CD4-positive, alpha-beta T cell treated with Interleukin-17A for 4 hours (primary cell): ENCODE measurements at places on chromosomes 6 and 20.

DNA sequence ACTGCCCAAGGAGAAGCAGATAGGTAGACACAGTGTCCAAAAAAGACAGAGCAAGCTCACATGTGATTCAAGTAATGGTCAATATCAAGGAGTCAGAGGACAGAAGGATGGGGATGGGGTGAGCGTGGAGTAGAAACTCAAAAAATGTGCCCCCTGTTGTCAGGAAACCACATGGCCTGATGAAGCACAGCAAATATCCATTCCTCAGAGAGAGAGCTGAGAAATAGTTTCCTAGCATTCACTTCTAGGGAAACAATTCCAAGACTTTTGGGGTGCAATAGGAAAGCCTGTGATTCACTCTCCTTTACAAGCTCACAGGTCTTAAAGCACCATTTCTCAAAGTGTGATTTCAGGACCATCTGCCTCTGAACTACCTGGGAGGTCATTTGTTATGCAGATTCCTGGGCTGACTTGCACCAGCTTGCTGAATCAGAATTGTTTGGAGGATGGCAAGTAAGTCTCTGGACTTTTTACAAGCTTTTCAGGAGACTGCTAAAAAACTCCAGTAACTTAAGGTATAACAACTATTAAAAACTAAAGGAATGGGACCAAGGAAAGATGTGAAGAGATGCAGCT, 432.8 kb downstream of the HDGFL1 start:
- DNase-seq, result no peak

GRCh38 chr6:298233-299103, 6.2 kb downstream of the DUSP22 start:
- no peak for DNase-seq

DNA sequence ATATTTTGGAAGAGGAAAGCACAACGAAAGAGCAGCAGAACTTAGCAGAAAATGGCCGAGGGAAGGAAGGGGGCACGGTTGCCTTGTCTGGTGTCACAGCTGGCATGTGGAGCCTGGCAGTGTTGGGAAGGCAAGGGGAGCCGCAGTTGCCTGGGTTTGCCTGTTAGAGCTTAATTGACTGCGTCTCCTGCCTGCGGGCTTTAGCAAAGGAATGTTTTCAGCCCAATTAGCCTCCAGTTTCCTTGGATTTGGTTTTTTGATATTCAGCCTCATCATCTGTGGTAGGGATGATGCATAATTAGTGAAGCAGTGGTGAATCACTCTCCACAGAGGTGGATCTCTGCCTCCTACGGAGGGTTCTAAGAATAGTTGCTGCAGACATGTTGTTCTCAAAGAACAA, 832.6 kb downstream of the QKI start:
- no peak for DNase-seq

- no peak for DNase-seq
These were observed 17.2 kb upstream of the FAM50B start for GRCh38 chr6:3831761-3832530.

GRCh38 chr6:141463237-141463977, 669.3 kb upstream of the GJE1 start:
- no peak for DNase-seq

GRCh38 chr6:137430954-137431353, 63.2 kb downstream of the OLIG3 start:
- no peak for DNase-seq

DNA sequence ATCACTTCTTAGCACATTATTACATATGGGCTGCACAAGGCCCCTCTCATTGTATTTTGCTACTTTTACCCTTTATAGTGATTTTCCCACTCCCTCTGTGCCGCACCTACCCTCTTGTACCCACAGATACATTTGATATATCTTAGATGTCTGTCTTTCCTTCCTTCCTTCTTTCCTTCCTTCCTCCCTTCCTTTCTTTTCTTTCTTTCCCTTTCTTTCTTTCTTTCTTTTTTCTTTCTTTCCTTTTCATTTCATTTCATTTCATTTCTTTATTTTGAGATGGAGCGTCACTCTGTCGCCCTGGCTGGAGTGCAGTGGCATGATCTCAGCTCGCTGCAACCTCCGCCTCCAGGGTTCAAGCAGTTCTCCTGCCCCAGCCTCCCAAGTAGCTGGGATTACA, 12.2 kb downstream of the POLH start:
- no peak for DNase-seq

DNA sequence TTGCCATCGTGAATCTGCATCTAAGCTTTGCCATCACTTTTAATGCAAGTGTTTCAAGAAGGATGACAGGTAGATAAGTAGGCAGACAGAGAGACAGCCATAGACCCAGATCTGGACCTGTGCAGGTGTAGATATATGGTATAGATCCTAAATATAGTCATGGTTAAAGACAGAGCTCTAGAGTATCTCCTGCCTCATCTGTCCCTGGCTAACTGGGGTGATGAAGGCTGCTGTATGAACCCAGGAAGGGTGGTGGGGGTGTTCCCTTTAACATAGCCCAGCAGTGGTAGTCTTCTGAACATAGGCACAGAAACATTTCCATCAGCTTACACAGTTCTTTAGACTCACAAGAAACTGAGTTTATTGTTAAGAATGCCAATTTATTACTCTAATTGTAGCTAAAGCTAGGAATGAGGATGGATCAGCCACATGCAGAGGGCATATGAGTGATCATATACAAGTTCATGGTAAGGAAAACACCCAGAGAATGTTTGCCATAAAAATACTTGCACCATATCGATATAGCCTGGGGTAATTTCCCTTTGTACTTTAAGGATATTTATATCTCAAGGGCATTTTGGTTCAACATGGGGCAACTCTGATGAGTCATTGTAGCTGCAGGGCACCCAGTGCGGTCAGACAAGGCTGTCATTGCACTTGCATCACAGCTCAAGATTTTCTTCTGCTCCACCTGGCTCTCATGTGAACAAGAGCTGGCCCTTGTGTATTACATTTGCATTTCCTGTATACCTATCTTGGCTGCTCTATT, 587.2 kb downstream of the EPM2A start:
- DNase-seq, result no peak

DNA sequence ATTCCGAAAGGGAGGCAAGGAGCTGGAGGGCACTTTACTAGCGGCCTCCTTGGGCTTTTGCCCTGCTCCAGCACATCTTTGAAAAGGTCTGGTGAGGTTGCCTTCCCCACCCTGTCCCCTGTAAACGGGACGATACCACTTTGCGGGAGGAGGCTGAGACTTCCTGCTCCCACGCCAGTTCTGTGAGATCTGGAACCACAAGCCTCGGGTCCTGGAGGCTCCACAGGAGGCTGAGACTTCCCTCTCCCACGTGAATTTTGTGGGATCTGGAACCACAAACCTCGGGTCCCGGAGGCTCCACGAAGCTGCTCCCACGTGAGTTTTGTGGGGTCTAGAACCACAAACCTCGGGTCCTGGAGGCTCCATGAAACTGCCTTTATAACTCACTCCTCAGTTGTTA, 209.3 kb downstream of the DLL1 start:
- DNase-seq, result no peak

DNA sequence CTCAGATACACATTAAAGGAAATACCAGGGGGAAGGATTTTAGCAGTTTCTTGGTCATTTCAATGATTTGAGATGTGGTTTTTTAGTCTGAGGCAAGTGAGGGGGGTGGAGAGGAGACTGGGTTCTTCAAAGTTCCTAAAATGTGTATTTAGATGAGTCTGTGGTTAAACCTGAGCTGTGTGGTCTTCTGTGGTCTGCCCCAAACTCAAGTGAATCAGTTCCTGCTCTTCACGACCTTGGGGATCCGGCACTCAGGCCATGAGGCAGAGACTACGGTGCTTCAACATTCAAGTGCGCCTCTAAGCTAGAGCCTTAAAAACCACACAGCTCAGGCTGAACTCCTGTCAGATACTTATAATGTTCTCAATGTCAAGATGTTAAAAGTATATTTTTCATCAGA, 406.7 kb downstream of the LMBRD1 start:
- peak; percentile 2 for DNase-seq

- no peak for DNase-seq
These were observed 56.4 kb upstream of the F13A1 start for GRCh38 chr6:6376845-6377244.

DNA sequence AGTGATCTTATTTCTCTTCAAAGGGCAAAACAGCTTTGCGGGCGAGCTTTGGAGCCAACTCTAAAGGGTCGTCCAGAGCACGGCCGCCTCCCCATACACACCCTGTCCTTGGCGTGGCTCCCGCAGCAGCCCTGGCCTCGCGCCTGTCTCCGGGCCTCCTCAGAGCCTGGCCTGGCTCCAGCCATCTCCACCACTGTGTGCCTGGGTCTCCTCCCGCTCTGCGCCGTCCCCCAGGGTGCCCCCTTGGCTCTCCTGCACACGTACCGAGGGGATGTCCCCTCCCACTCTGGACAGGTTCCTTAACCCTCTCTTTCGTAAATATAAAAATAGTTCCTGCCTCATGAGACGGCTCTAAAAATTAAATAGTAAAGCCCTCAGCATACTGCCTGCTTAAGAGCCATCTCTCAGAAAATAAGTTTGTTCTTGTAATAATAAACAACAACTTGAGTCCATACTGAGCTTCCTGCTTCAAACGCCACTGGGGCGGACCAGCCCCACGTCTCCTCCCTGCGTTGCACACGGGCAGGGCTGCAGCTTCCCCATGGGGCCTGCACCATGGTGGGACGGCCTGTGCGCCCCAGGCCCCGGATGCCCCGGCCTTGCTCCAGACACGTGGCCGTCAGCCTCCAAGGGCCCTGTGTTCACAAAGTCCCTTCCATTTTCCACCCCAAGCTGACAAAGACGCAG, 226.2 kb downstream of the TTLL2 start:
- no peak for DNase-seq

DNA sequence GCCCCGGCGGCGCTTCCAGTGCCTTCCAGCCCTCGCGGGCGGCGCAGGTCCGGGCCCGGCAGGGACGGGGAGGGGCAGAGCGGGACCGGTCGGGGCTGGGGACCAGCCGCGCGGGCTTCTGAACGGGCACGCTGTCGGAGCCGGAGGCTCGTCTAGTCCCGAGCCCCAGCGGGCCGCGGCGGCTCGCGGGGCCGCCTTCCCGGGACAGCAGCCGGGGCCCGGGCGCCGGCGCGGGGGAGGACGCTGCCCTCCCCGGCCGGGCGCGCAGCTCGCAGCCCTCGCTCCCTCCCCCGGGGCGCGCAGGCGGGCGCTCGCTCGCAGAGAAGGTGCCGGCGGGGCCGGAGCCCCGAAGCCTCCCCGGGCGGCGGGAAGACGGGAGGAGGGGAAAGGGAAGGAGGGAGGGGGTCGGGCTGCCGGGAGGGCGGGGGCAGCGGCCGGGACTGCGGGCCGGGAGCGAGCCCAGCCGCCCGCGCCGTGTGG, 696 bp upstream of the SIRPA start:
- DNase-seq, result no peak

GRCh38 chr6:106114492-106114891, 28.4 kb downstream of the PRDM1 start:
- DNase-seq, result peak; percentile 44

DNA sequence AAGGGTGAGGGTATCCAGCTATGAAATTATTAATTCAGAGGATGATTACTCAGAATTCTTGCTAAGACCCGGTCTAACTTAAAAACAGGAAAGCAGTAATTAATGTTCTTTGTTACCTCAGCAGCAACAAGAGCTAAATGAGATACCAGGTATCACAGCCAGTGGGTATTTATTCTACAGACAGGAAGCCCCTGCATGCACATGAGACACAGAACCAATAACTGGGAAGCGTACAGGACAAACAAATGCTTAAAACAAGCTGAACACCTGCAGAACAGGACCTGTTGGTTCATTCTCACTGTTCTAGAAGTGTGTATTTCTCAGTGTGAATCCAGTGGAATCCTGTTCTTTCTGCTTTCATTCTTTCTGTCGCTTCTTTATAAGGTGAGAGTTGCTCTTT, 30.9 kb downstream of the SCML4 start:
- peak; percentile 33 for DNase-seq

GRCh38 chr6:148109732-148110131, 232.9 kb upstream of the SASH1 start:
- DNase-seq, result no peak

DNA sequence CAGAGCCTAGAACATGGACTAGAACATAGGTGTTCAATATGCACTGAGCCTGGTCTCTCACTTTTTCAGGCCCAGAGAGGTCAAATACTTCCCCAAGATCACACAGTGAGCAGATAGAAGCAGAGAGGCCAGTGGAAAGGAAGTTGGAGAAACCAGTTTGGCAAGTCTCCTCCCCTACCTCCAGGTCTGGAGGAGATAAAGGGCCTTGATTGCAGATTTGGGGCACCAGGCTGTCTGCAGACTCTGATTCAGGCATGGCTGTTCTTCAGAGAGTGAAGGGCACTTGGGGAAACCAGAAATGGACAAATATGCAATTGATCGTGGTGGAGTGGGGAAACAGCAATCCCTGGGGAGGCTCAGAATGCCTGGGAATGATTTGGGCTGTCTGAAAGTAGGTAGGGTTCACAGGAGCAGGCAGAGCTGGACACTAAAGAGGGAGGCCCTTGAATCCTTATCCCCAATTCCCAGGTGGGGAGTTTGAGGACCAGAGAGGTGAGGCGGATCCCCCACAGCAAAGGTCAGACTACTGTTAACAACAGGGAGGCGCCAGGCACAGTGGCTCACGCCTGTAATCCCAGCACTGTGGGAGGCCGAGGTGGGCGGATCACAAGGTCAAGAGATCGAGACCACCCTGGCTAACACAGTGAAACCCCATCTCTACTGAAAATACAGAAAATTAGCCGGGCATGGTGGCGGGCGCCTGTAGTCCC, 2.3 kb downstream of the PEDS1 start:
- no peak for DNase-seq
